ENCODE measurements at places on chromosomes 7 and 10. TPM values are rescaled to one million over a fixed set of nuclear protein-coding genes. Genes with fewer than 3 reads are reported as not detected.

The ITIH2 gene
- total RNA-seq, result not detected

DNA sequence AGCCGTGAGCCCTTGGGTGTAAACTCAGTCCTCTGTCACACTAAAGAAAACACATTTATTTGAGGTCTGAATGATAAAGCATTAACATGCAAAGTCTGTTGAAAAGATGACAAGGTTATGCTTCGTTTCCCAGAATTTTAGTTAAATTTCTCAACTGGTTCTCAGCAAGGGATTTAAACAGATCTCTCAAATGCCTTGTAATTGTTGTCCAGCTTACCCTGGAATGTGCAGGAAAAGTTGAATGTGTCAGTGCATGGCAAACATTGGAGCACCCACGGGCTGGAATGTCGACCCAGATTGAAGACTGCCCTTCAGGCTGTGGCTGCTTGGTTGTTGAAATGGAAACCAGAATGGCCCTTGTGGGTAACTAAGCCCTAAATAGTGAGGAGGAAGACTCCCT, 191.8 kb downstream of the TRIL start:
- H3K4me1 ChIP-seq, result peaks cover 3% of the 10 kb centered on the region
- no peaks in the 10 kb centered on the region for H3K27me3 ChIP-seq
- H3K4me3 ChIP-seq, result no peak overlapping the region
- no peak for DNase-seq
- no peak overlapping the region for H3K27ac ChIP-seq
- H3K36me3 ChIP-seq, result no peaks in the 10 kb centered on the region

DNA sequence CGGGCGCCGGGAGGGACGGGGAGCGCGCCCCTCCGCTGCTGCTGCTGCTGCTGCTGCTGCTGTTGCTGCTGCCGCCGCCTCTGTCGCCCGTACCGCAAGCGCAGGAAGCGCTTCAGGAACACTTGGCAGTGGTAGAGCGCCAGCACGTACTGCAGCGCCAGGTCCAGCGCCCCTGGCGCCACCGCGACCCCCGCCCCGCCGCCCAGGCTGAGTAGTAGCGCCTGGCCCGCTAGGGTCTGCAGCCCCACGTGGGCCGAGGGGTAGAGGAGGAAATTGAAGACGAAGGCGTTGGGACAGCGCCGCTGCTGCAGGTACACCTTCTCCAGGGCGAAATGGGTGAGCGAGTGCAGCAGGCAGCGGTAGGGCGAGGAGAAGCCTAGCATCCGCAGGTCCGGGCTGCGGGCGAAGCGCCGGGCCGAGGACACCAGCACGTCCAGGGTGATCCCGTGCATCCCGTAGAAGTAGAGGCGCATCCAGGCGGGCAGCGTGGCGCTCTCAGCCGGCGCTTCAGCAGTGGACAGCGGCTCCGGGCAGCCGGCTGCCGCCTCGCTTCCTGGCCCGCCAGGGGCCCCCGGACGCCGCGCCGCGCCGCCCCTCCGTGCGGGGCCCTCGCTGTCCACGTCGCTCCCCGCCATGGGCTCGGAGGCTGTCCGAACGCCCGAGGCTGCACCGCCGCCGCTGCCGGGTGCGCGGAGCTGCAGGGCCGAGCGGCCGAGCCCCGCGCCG, at the start of gene TMEM229A:
TSS of gene TMEM229A (minus strand) at position 699 of the 726 bp plus-strand sequence. CDS start at position 635, 64 bp downstream.
- no peaks in the 10 kb centered on the region for H3K36me3 ChIP-seq
- no peak for DNase-seq
- H3K27me3 ChIP-seq, result peaks cover 66% of the 10 kb centered on the region
- H3K27ac ChIP-seq, result no peak within 1 kb of the TSS

The LYZL1 gene
- not detected for total RNA-seq

DNA sequence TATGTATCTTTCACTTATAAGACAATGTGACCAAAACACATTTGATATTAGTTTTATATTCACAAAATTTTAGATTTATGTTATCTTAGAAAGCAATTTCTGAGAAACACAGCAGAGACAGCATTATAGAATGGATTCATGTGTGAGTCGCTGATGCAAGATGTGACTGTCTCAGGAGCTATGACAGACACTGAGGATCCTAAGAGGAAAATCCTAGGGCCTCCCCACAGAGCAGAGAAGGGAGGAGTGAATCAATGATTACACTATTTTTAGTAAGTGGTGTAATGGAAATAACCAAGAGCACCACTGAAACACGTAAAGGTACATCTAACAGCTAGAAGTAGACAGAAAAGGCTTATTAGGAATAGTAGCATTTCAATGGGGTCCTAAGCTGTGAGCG, 204.0 kb upstream of the PTN start:
- H3K36me3 ChIP-seq, result no peaks in the 10 kb centered on the region
- no peak overlapping the region for H3K27ac ChIP-seq
- no peaks in the 10 kb centered on the region for H3K4me1 ChIP-seq
- H3K27me3 ChIP-seq, result no peaks in the 10 kb centered on the region
- no peak for DNase-seq
- no peak overlapping the region for H3K4me3 ChIP-seq

Measured in suprapubic skin (tissue), 4 donors.